ENCODE measurements at places on chromosomes 5 and 9. TPM values are rescaled to one million over a fixed set of nuclear protein-coding genes. Genes with fewer than 3 reads are reported as not detected.
A peak's percentile ranks its signal among the peaks of the same experiment; 100 is the strongest.

GRCh38 chr5:4116834-4117233, 521.2 kb downstream of the IRX1 start:
- no peak overlapping the region for H3K4me3 ChIP-seq
- no peaks in the 10 kb centered on the region for H3K4me1 ChIP-seq
- no peak overlapping the region for H3K27ac ChIP-seq

GRCh38 chr5:68381909-68382308, 166.4 kb downstream of the PIK3R1 start:
- DNase-seq: no peak
- H3K27ac ChIP-seq: peak overlapping the region; percentile 98
- peaks cover 14% of the 10 kb centered on the region for H3K36me3 ChIP-seq
- peak overlapping the region; percentile 90 for H3K4me3 ChIP-seq

FGF18 gene
- 0.28 TPM for total RNA-seq

DNA sequence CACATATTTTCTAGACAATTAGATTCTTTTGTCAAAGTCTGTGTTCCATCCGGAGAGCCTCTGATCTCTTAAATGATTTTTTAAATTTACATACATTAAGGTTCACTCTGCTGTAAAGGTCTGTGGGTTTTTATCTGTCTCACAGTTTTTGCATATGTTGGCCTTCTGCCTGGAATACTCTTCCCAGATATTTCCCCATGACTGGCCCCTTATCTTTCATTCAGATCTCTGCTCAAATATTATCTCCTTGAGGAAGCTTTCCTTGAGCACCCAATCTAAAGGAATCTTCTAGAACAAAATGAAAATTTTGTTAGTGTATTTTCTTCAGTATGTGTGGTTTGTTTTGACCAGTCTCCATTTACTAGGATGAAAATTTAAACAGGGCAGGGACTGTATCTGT, 26.3 kb downstream of the FAF2 start:
- H3K4me1 ChIP-seq: peaks cover 8% of the 10 kb centered on the region
- H3K4me3 ChIP-seq: no peak overlapping the region
- H3K27me3 ChIP-seq: no peaks in the 10 kb centered on the region
- no peak overlapping the region for H3K27ac ChIP-seq
- H3K36me3 ChIP-seq: peaks cover 11% of the 10 kb centered on the region

CTXN3 gene
- total RNA-seq: not detected

FAM169A gene
- total RNA-seq: 13.4 TPM
